ENCODE measurements at places on chromosomes 12 and 14. TPM values are rescaled to one million over a fixed set of nuclear protein-coding genes. Genes with fewer than 3 reads are reported as not detected.

GRCh38 chr12:93946542-93947150 lies 201.7 kb upstream of the PLXNC1 start:
- no peak overlapping the region for H3K4me3 ChIP-seq
- H3K4me1 ChIP-seq = no peaks in the 10 kb centered on the region
- H3K36me3 ChIP-seq = no peaks in the 10 kb centered on the region
- no peaks in the 10 kb centered on the region for H3K27me3 ChIP-seq
- no peak for DNase-seq

DNA sequence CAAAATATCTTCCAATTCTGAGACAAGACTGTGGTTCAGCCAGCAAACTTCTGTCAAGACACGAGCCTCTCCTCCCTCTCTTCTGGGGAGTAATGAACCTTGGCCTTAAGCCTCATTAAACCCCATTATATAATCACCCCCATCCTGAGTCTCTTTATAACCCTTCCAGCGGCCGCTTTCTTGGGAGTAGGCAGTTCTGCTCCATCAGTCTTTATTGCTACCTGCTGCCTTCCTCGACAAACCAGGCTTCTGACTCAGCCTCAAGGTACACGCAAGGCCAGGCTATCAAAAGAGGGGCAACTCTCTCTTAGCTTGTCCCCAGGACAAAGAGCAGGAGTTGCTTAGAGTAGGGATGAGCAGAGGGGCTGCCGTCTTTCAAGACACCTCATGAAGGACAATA lies 300.8 kb upstream of the NOS1 start:
- no peak overlapping the region for H3K4me3 ChIP-seq
- H3K4me1 ChIP-seq = no peaks in the 10 kb centered on the region
- H3K27me3 ChIP-seq = no peaks in the 10 kb centered on the region
- no peak for DNase-seq
- H3K36me3 ChIP-seq = no peaks in the 10 kb centered on the region

RNASE2 gene
- total RNA-seq = not detected

DNA sequence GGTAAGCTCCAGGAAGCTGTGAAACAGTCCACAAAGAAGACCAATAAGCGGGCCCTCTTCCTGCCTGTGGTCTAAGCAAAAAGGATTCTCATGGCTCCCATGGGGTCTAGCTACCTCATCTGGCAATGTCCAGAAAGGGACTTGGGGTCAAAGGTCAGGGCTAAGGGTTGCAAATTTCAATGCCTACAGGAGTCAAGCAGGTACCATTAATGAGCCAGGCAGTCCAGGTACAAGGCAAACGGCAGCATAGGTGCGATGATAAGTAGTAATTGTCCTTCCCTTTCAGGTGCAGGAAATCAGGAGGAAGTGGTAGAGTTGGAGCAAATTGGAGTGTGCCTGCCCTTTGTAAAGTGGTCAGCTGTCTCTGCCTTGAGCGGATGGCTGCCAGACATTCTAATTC lies 6.4 kb upstream of the LACRT start:
- no peaks in the 10 kb centered on the region for H3K27me3 ChIP-seq
- no peak for DNase-seq
- no peaks in the 10 kb centered on the region for H3K36me3 ChIP-seq

- H3K27me3 ChIP-seq = no peaks in the 10 kb centered on the region
- no peaks in the 10 kb centered on the region for H3K36me3 ChIP-seq
- no peak for DNase-seq
- H3K27ac ChIP-seq = no peak overlapping the region
Measured at GRCh38 chr14:85087201-85087600, 442.7 kb upstream of the FLRT2 start.

DNA sequence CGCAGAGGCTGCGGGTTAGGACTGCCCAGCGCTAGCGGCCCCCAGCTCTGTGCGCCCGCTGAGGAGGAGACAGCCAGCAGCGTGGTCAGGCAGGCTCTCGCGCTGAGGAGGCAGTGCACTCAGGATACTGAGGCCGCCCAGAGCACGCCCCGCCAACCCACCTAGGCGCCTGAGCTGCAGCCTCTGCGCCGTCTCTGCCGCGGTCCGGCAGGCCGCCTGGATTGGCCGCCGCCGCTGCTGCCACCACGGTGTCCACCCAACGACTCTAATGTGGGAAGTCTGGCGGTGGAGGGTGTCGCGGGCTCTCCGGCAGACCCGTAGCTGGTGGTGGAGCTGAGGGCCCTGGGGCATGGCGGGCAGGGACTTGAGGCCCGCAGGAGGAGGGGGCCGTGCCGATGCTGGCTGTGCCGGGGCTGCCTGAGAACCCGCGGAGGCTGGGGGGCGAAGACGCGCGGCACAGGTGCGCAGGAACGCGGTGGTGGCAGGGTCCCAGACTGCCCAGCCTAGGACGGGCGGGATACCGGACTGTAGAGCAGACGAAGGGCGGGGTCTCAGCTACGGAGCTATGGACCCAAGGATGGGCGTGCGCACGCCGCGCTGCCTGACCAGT lies 69.9 kb downstream of the ASCL4 start:
- no peaks in the 10 kb centered on the region for H3K36me3 ChIP-seq
- no peak overlapping the region for H3K27ac ChIP-seq
- H3K4me3 ChIP-seq = no peak overlapping the region
- no peak for DNase-seq

DNA sequence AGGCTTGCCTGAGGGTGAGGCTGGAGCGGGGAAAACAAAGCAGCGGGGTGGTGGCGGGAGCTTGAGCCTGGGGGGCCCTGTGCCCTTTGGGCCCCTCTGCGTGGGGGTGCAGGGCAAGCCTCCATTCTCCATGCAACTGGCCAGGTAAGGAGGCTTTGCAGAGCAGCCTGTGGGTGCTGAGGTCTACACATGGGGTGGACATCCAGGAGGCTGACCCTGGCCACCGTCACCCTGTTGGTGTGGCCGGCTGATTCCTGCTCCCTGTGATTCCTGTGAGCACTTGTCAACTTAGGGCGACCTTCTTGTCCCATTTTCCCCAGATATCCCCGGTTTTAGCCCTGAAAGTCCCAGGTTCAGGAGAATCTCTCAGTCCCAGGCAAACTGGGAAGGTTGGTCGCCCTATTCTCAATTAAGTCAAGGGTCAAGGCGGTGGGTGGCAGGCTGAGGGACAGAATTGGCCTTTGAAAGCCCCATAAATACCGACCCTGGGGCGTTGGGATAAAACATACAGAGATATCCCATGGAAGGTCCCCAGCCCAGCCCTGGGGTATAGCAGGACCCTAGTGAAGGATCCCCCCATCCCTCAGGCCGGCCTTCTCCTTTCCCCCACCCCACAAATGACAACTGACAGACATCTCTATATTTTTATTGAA lies 70.5 kb downstream of the PRIMA1 start:
- H3K4me1 ChIP-seq = no peaks in the 10 kb centered on the region
- H3K36me3 ChIP-seq = no peaks in the 10 kb centered on the region
- no peaks in the 10 kb centered on the region for H3K27me3 ChIP-seq
- H3K4me3 ChIP-seq = no peak overlapping the region
- no peak for DNase-seq
- no peak overlapping the region for H3K27ac ChIP-seq

DNA sequence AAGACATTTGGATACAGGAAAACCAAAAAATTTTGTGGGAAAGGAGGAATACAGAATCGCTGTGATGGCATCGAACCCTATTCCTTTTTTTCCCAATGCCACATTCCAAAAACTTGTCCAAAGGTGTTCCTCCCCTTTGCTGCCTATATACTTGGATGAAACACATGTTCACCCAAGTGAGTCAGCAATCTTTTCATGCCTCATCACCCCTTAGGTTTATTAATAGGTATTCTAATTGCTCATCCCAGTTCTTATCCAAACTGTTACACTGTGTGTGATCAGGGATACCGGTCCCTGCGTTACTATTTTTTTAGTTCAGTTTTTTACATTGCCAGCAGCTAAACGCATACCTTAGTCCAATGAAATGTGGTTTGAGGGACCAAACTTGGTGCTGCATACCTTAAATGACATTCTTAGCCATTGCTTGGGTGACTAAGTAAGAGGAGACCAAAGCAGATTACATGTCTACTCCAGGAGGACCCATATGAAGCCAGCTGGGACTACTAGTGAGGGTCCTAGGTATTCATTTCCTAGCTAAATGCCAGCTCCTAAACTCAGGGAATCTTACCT lies 20.6 kb upstream of the ST8SIA1 start:
- no peaks in the 10 kb centered on the region for H3K4me1 ChIP-seq
- H3K36me3 ChIP-seq = no peaks in the 10 kb centered on the region
- H3K27ac ChIP-seq = no peak overlapping the region
- no peak overlapping the region for H3K4me3 ChIP-seq
- H3K27me3 ChIP-seq = no peaks in the 10 kb centered on the region
- no peak for DNase-seq

GRCh38 chr12:104384141-104384880 lies 72.4 kb upstream of the CHST11 start:
- no peaks in the 10 kb centered on the region for H3K36me3 ChIP-seq
- no peaks in the 10 kb centered on the region for H3K4me1 ChIP-seq
- no peaks in the 10 kb centered on the region for H3K27me3 ChIP-seq
- H3K4me3 ChIP-seq = no peak overlapping the region

DNA sequence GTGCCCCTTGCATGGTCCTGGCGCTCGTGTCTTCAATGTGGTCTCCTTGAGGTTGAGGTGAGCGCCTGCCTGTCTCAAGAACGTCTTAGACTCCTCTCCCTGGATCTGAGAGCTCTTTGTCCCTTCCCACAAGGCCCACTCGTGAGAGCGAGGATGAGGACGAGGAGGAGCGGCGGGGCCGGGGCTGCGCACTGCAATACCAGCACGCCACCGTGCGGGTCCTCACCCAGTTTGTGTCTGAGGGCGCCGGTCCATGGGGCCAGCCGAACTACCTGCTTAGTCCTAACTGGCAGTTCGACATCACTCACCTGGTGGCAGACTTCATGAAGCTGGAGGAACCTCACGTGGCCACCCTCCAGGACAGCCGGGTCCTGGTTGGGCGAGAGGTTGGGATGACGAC lies 128.1 kb downstream of the SLC15A4 start:
- no peaks in the 10 kb centered on the region for H3K4me1 ChIP-seq
- no peak overlapping the region for H3K4me3 ChIP-seq
- H3K36me3 ChIP-seq = no peaks in the 10 kb centered on the region
- DNase-seq = no peak
- H3K27me3 ChIP-seq = no peaks in the 10 kb centered on the region

DNA sequence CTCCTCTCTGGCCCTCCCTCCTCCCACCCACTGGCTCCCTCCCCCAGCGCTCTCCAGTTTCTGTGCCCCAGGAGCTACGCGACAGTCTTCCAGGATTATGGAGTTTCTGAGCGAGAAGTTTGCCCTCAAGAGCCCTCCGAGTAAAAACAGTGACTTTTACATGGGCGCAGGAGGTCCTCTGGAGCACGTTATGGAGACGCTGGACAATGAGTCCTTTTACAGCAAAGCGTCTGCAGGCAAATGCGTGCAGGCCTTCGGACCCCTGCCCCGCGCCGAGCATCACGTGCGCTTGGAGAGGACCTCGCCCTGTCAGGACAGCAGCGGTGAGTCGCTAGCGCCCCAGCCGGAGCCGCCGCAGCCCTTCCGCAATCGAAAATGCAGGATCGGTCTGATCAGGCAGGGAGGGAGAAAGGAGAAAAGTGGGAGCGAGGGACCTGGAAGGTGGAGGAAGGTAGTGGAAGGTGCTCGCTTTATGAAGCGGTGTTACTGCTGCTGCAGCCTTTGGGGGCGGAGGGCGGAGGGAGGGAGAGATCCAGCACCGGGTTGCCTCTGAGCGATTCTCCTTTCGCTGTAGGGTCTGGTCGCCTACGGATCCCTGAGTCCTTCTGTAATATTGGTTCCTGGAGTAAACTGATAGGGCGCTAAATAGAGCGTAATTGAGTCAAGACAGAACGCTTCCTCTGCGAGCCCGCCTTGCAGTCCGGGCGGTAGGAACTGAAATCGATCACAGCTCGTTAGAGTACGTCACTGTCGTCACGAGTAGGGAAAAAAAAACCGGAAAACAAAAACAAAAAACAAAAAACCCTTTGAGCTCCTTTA lies at the start of gene ALX1:
Gene ALX1 (plus strand): TSS at position 56 of the 819 bp plus-strand sequence. CDS start 42 bp downstream, at position 98.
- peak within 1 kb of the TSS; percentile 48 for H3K4me3 ChIP-seq
- no peaks in the 10 kb centered on the region for H3K36me3 ChIP-seq
- H3K4me1 ChIP-seq = 0 out of 2 replicates have a peak, but pooled peaks cover 8% of the 10 kb centered on the region
- no peak within 1 kb of the TSS for H3K27ac ChIP-seq
- DNase-seq = peak; percentile 37

DNA sequence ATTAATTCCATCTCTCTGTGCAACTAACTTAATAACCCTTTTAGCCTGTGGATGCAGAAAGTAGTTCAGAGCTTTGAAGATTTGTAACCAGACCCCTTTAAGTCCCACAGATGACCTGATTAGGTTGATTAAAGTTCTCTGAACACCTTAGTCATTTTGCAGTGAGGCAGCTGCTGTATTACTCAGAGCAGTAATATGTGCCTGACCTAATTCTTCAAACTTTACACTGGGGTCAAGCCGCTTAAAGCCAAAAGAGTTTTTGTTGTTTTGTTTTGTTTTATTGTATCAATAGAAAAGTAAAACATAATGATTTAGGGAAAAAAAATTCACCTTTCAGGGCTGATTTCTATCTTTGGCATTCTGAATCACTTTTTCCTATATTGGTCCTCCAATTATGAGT lies 78.6 kb upstream of the PLEKHG7 start:
- H3K4me3 ChIP-seq = no peak overlapping the region
- H3K27ac ChIP-seq = no peak overlapping the region
- H3K27me3 ChIP-seq = no peaks in the 10 kb centered on the region
- DNase-seq = no peak

CCDC184 gene
- total RNA-seq = 1.00 TPM

- H3K4me1 ChIP-seq = no peaks in the 10 kb centered on the region
- no peak for DNase-seq
- H3K4me3 ChIP-seq = no peak overlapping the region
- H3K27ac ChIP-seq = no peak overlapping the region
Measured at GRCh38 chr12:68119250-68119649, 40.3 kb downstream of the IFNG start.

GRCh38 chr14:36518586-36519430 lies 1.2 kb downstream of the NKX2-1 start:
- no peak for DNase-seq
- H3K27ac ChIP-seq = no peak overlapping the region
- H3K4me3 ChIP-seq = peak overlapping the region; percentile 34
- no peaks in the 10 kb centered on the region for H3K4me1 ChIP-seq
- H3K27me3 ChIP-seq = no peaks in the 10 kb centered on the region

SLC38A1 gene
- 245 TPM for total RNA-seq

ZBTB42 gene
- 9.1 TPM for total RNA-seq

DNA sequence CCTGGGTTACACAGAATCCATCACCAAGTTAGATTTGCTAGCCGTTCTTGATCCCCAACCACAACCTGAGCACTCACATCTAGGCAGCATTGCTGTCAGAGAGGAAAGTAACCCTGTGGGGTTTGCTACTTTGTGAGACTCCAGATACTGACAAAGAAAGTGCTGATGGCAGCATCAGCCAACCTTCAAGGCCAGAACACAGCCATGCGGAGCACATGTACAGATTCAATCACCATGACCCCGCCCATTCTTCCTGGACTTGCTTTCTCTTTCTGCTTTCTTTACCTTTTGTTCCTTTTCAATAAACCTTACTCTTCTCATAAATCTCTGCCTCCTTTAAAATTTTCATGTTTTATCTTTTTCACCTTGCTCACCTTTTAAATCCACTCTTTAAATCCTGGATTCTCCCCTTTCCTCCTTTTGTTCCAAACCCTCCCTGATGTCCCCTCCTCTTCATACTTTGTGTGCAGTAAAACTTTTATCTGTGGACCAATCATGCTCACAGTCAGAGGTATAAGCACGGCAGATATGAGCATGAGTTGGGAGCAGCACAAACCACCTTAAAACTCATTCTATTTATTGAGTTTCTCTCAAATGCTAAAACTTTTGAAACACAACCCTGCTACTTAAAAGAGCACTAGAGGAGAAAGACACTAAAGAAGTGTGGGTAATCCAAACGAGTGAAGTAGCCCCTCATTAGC lies 21.9 kb upstream of the CERS5 start:
- no peaks in the 10 kb centered on the region for H3K36me3 ChIP-seq
- no peaks in the 10 kb centered on the region for H3K27me3 ChIP-seq
- peaks cover 6% of the 10 kb centered on the region for H3K4me1 ChIP-seq
- DNase-seq = no peak
